ENCODE measurements at places on chromosomes 5 and 9. TPM values are rescaled to one million over a fixed set of nuclear protein-coding genes. Genes with fewer than 3 reads are reported as not detected.

DNA sequence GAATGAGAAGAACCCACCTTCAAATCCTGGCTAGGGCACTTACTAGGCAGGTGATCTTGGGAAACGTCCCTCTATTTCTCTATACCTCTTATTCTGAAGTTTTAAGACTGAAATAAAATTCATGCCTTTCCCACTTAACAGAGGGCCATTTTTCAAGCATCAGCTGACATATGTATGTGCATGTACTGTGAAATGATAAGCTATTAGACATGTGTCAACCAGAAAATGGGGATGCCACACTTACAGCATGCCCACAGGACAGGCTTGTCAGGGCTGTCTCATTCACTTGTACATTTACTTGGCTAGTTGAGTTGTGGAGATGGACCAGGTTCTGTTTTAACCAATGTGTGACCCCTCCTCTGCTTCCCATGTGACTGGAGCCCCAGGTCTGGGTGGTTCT lies 78.5 kb downstream of the C9orf152 start:
- no peak for DNase-seq
- peaks cover 18% of the 10 kb centered on the region for H3K4me1 ChIP-seq
- no peak overlapping the region for H3K4me3 ChIP-seq
- no peak overlapping the region for H3K27ac ChIP-seq
- H3K36me3 ChIP-seq = no peaks in the 10 kb centered on the region
- no peaks in the 10 kb centered on the region for H3K27me3 ChIP-seq

DNA sequence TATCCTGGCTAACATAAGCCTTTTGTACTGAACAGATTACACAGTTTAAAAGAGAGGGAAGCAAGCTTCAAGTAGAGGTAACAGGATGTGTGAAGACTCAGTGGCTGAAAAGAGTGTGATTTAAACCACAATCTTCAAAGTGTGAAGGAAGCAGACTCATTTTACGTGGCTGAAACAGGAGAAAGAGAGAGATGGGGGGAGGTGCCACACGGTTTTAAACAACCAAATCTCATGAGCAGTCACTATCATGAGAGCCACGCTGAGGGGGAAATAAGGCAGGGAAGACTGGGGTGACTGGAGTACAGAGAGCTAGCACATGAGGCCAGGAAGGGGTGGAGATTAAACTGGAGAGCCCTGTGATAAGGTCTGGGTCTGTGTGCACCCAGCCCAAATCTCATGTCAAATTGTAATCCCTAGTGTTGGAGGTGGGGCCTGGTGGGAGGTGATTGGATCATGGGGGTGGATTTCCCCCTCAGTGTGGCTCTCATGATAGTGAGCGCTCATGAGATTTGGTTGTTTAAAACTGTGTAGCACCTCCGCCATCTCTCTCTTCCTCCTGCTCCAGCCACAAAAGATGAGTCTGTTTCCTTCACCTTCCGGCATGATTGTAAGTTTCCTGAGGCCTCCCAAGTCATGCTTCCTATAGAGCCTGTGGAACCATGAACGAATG lies 318.6 kb upstream of the CD180 start:
- no peaks in the 10 kb centered on the region for H3K36me3 ChIP-seq
- peak; percentile 42 for DNase-seq
- H3K27ac ChIP-seq = peak overlapping the region; percentile 82
- peak overlapping the region; percentile 57 for H3K4me3 ChIP-seq

PSAT1 gene
- polyA plus RNA-seq = 15.3 TPM

- peaks cover 39% of the 10 kb centered on the region for H3K27me3 ChIP-seq
- H3K4me3 ChIP-seq = peak overlapping the region; percentile 42
- DNase-seq = no peak
- peaks cover 11% of the 10 kb centered on the region for H3K4me1 ChIP-seq
Measured at GRCh38 chr5:95283761-95284571, 928 bp downstream of the MCTP1 start.

- H3K36me3 ChIP-seq = peaks cover 3% of the 10 kb centered on the region
- H3K27me3 ChIP-seq = peaks cover 56% of the 10 kb centered on the region
- DNase-seq = no peak
Measured at GRCh38 chr5:77210091-77210963, at the start of gene PDE8B. PDE8B (plus strand) TSS chr5:77210680; CDS start chr5:77210926, 246 bp downstream.

FBXO10 gene
- polyA plus RNA-seq = 0.40 TPM

- no peaks in the 10 kb centered on the region for H3K36me3 ChIP-seq
- H3K4me3 ChIP-seq = peak overlapping the region; percentile 94
Measured at GRCh38 chr9:35079041-35079425, 709 bp downstream of the FANCG start.

DNA sequence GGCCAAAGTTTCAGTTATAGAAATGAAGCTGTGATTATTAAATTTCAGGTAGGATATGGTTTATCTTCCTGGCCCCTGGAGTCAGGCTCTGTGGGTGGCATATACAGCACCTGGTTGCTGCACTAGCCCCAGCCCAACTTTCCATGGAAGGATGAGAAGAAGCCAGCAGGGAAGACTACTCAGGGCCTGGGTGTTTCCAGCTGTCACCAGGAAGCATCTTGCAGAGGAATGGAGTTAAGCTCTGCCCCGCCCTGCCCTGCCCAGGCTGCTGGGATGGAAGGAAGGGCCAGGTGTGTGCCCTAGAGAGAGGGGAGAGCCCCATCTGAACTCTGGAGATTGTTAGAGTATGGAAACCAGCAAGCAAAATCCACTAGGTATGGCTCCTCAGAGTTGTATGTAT lies 42.8 kb upstream of the FAT2 start:
- no peak overlapping the region for H3K27ac ChIP-seq
- DNase-seq = no peak
- H3K4me1 ChIP-seq = peaks cover 5% of the 10 kb centered on the region
- no peak overlapping the region for H3K4me3 ChIP-seq

DNA sequence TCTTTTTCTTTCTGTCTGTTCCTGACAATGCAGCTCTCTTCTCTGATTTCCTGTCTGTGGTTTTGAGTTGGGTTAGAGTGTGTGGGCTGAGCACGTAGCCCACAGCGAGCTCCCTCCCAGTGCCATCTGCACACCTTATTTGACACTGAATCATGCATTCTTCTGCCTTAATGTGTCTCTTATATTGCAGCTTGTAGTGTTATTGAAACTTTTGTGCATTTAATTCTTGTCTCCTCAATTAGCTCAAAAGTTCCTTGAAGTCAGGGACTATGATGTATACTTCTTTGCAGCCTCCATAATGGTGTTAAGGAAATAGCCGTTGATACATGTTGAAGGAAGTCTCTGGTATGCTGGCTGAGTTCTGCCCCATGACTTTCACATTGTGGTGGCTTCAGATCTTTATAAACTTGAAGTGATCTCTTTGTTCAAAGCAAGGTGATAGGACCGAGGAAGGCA lies 576.2 kb upstream of the CLINT1 start:
- H3K27me3 ChIP-seq = no peaks in the 10 kb centered on the region
- peaks cover 68% of the 10 kb centered on the region for H3K4me1 ChIP-seq
- no peak for DNase-seq
- peak overlapping the region; percentile 81 for H3K4me3 ChIP-seq
- H3K27ac ChIP-seq = peak overlapping the region; percentile 75

DNA sequence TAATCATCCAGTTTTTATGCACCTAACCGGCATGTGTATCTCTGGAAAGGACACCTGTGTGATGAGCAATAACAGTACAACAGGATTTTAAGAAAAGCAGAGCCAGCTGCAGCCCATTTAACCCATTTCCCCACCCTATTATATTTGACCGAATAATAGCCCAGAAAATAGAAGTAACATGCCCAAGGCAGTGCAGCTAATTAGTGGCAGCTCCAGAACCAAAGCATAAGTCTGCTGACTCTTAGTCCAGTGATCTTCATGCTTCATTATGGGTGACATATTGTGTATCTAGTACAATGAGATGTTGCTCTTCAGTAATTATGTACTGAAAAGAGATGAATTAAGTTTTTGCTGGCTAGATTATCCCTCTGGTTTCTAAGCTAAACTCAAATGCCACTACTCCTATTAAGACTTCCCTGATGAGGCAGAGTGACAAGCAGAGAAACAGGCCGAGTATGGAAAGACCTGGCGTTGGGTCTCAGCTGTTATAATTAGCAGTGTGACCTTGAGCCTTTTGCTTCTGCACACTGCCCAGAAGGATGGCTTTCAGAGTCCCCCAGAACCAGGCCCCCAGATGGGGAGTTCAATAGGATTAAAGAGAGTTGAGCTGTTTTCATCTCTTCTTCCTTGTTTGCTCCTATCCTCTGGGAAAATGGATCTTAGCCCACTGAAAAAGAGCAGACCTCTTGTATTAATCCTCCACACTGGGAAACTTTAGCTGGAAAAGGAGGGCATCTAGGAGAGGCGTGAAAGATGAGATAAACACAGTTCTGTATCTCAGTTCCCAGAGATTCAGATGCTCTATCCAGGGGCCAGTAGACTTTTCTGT lies 10.8 kb upstream of the C1QTNF3 start:
- H3K4me1 ChIP-seq = no peaks in the 10 kb centered on the region
- H3K27me3 ChIP-seq = no peaks in the 10 kb centered on the region
- no peak overlapping the region for H3K4me3 ChIP-seq
- H3K27ac ChIP-seq = no peak overlapping the region

CDHR2 gene
- polyA plus RNA-seq = not detected

- peaks cover 16% of the 10 kb centered on the region for H3K4me1 ChIP-seq
- H3K27ac ChIP-seq = peak overlapping the region; percentile 77
- peaks cover 1% of the 10 kb centered on the region for H3K36me3 ChIP-seq
- peak; percentile 79 for DNase-seq
Measured at GRCh38 chr5:672329-673160, 20.6 kb downstream of the TPPP start.

GRCh38 chr5:168346417-168346816 lies 55.0 kb downstream of the WWC1 start:
- no peaks in the 10 kb centered on the region for H3K36me3 ChIP-seq
- no peaks in the 10 kb centered on the region for H3K4me1 ChIP-seq
- peaks cover 5% of the 10 kb centered on the region for H3K27me3 ChIP-seq
- no peak overlapping the region for H3K4me3 ChIP-seq
- no peak for DNase-seq

ARAP3 gene
- polyA plus RNA-seq = not detected

DNA sequence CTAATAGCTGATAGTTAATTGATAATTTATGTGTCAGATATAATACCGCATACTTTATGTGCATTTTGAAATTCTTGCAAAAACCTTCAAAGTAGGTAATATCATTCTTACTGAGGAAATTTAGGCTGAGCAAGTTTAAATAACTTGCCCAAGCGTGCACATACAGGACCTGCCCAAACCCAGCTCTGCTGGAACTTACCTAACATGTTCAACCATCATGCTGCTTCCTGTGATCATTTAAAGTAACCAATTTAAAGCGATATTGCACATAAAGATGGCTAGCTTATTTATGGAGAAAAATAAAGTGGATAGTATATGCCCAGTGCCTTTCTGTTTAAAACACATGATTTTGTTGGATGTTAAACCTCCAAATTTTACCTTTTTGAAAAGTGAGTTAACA lies 4.3 kb downstream of the FAM174A start:
- no peak overlapping the region for H3K4me3 ChIP-seq
- H3K4me1 ChIP-seq = peaks cover 69% of the 10 kb centered on the region
- H3K36me3 ChIP-seq = no peaks in the 10 kb centered on the region
- no peaks in the 10 kb centered on the region for H3K27me3 ChIP-seq

GRCh38 chr9:99825172-99826046 lies 3.7 kb downstream of the NR4A3 start:
- no peak for DNase-seq
- peak overlapping the region; percentile 98 for H3K4me3 ChIP-seq
- H3K36me3 ChIP-seq = peaks cover 7% of the 10 kb centered on the region

GRCh38 chr9:123656565-123656964 lies 273.4 kb downstream of the DENND1A start:
- H3K36me3 ChIP-seq = peaks cover 8% of the 10 kb centered on the region
- no peaks in the 10 kb centered on the region for H3K27me3 ChIP-seq
- H3K27ac ChIP-seq = no peak overlapping the region
- H3K4me1 ChIP-seq = peaks cover 11% of the 10 kb centered on the region
- no peak for DNase-seq
- no peak overlapping the region for H3K4me3 ChIP-seq

DNA sequence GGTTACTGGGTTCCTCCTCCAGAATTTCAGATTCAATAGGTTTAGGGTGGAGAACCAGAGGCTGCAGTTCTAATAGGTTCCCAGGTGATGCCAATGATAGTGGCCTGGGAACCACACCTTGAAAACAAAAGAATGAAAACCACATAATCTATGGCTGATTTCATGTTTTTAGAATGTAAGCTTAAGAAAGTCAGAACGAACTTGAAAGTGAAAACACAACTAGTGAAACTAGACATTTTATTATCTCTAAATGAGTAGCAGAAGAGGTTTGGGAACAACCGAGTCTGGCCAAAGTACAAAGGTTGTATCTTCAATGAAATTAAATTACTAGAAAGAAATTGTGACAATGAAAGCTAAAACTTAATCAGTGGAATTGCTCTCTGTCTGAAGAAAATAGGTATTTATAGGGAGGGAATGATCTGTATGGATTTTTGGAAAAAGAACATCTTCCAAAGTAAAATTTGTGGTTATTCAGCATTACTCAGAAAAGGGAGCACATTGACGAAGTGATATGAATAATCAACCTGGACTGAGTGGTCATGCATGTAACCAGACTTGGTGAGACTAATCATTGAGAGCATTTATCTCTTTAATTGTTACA lies 24.9 kb upstream of the CEP120 start:
- H3K27me3 ChIP-seq = peaks cover 7% of the 10 kb centered on the region
- no peaks in the 10 kb centered on the region for H3K36me3 ChIP-seq
- H3K4me3 ChIP-seq = no peak overlapping the region
- DNase-seq = no peak
- peak overlapping the region; percentile 16 for H3K27ac ChIP-seq

- no peak overlapping the region for H3K4me3 ChIP-seq
- no peak for DNase-seq
- H3K27me3 ChIP-seq = no peaks in the 10 kb centered on the region
- H3K27ac ChIP-seq = no peak overlapping the region
- H3K4me1 ChIP-seq = no peaks in the 10 kb centered on the region
Measured at GRCh38 chr5:113047234-113047633, 70.6 kb downstream of the DCP2 start.

DNA sequence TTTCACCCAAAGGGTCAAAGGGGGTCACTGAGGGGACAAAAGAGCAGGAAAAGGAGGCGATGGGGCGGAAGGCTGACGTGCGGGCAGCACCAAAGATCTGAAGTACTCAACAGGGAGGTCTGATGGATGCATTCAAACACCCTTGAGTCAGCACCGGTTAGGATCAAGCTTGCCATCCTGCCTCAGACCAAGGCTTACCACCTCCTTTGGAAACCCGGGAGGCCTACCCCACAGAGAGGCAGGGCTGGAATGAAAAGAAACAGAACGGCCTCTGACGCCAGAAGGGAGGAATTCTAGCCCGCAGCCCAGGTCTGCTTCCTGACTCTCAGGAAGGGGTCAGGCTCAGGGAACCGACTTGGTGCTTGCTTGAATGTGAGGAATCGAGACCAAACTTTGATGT lies 125.6 kb downstream of the PAPPA start:
- H3K4me3 ChIP-seq = no peak overlapping the region
- peaks cover 28% of the 10 kb centered on the region for H3K27me3 ChIP-seq
- no peak for DNase-seq

- peak overlapping the region; percentile 95 for H3K4me3 ChIP-seq
- DNase-seq = peak; percentile 64
- H3K27me3 ChIP-seq = no peaks in the 10 kb centered on the region
- H3K36me3 ChIP-seq = peaks cover 4% of the 10 kb centered on the region
- peaks cover 53% of the 10 kb centered on the region for H3K4me1 ChIP-seq
Measured at GRCh38 chr9:6759185-6759977, 1.6 kb downstream of the KDM4C start.
